ENCODE measurements at places on chromosomes 7 and 10.

DNA sequence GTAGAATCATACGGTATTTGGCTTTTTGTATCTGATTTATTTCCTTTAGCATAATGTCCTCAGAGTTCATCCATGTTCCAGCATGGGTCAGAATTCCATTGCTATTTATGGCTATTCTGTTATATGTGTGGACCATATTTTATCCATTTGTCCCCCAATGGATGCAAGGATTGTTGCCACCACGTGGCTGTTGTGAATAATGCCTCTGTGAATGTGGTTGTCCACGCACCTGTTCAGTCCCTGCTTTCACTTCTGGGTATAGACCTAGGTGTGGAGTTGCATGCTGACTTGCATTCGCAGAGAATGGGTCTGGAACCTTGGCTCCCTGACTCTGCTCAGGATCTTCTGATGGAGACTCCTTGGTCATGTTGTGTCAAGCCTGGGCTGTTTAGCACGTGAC is 199.9 kb downstream of the CAMK1D start:
- no peak for DNase-seq

- DNase-seq = no peak
These were observed 152.1 kb downstream of the GFRA1 start for GRCh38 chr10:116120688-116121455.

- no peak for DNase-seq
These were observed 729.9 kb downstream of the ZWINT start for GRCh38 chr10:55631071-55631654.

DNA sequence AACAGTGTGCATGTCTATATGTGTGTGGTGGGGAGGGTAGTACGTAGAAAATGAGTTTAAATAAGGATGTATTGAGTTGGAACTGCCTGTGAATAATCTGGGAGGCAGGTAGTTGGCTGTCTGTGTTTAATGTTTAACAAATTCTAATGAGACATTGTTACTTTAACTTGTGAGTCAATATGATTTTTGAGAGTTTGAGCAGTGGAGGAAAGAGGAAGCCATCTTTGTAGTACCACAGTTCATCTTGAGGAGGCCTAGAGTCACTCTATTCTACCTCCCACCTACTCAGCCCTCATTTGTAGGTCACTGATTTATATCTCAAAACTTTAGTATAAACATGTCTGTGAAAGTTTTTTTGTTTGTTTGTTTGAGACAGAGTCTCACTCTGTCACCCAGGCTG is 129.9 kb upstream of the ITGB1 start:
- DNase-seq = no peak

DNA sequence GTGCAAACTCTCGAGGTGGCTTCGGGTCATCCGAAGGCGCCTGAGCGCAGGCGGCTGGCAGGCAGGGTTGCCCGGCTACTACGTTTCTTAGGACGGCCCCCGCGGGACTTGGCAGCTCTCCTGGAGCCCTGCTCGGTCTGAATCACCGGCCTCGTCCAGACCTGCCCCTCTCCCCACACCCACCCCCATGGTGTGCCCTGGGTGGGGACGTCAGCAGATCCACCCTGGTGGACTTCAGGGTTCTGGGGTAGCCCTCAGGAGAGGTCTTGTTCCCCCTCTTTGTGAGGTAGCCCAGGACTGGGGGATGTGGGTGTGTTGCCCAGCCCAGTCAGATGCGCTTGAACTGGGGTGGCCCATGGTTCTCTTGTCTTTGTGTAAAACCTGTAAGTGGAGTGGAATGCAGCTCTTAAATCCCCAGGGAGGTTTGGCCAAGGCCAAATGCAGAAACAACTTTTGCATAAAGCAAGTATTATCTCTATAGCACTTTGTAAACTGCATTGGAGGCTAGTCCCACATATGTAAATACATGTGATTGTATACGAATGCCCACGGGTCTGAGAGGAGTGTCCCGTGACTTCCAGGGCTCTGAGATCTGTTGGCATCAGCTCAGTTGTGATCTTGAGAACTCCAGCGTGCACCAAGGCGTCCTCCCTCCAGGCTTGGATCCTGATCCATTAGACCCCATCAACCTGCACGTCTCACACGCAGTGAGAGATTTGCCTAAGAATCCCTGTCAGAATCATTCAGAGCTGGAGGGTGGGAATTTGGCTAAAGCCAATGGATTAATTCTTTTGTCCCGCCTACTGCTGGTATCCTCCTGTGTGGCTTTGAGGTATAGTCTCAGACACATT is 1.8 kb downstream of the PFKFB3 start:
- DNase-seq = no peak

DNA sequence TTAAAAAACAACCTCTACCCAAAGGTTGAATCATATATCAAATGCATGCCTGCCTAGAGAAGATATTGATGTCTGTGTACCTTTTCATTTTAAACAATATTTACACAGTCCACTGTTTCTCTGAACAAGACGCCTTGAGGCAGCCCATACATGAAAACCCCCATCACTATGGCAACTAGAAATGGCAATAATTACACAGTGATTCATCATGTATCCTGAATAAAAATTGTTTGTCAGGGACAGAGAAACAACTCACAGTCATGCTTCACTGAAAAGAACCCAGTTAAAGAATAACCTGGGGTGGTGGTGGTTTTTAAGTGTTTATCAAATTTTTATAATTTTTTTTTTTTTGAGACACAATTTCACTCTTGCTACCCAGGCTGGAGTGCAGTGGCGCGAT is 19.7 kb downstream of the DNAJC12 start:
- no peak for DNase-seq

DNA sequence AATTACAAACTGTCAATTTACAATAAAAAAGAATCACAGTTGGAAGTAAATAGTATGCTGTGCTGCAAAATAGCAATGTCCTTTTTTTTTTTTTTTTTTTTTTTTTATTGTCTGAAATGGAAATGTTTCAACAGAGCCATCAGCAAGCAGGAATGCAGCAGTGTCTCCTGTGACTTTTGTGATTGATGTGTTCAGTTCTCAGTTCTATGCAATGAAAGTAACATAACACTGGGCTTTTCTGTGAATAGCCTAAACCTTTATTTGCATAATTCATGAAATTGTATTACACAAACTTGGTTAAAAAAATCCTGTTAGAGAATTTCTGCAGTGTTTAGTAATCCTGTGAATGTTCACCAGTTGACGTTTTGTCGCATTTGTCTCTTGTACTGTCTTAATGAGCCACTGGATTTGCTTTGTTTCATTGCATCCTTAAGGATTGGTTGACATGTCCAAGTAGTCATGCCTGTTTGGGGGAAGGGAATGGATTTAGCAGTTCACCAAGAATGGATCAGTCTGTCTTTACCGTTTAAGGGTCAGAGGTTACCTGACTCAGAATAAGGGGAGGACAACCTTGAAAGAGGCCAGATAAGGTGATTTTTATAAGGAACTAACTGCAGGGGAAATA is 192.7 kb downstream of the MLLT10 start:
- DNase-seq = no peak

- DNase-seq = no peak
These were observed 26.8 kb downstream of the TSPAN15 start for GRCh38 chr10:69477968-69478597.

DNA sequence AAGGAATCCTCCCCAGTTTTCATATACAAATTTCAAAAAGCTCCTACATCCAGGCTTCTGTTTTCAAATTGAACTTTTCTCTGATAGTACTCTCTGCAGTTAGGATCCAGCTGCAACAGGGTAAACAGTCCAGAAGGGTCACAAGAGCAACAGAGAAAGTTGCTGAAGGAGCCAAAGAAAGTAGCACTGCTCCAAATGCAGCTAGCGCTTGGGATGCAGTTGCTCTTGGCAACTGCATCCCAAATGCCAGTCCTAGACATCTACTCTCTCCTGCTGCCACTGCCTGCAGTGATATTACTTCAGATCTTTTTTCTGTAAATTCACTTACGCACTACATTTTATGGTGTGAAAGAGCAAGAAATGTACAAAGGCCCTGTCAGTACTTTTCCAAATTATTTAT is 14.6 kb downstream of the GPR37 start:
- DNase-seq = no peak

DNA sequence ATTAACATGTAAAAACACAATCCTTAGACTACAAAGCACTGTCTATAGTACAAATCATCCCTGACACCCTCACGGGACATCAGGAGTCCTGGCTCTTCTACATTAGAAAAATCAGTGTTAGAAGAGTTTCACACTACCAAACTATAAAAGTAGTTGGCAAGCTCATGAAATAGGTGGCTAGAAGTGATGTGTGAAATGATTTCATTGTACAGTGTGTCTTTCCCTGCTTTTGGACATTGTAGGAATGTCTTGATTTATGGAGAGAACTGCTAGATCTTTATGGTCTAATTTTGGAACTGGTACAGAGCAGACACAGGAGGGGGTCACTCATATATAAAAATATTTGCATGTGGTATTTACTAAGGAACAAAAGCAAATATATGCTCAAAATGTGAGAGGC is 33.2 kb downstream of the SEMA3A start:
- DNase-seq = no peak

- DNase-seq = no peak
These were observed 92.9 kb downstream of the CTNNA3 start for GRCh38 chr10:67603086-67603485.

- no peak for DNase-seq
These were observed 79.1 kb downstream of the LARP4B start for GRCh38 chr10:852386-852785.

DNA sequence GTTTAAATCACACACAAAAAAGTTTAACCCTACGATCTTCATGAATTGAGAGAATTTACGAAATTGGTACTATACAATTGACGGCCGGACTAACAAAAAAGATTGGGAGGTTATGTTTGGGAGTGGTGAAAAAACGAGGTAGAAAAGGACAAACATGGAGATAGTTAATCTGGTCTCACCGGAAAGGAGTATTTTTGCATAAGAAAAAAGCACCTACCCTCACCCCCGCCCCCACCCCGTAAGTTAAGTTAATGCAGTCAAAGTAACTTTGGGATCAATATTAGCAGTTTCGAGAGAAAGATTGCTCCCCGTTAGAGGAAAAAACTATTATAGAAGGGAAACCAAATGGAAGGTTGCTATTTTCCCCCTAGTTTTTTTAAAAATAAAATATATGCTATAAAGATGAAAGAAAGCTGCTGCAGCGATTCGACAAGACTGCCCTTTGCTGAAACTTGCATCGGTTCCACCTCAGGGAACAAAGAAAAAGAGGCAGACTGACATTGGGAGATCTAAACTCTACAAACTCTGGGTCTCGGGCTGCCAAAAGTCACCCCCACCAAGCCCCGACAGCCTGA is 3.5 kb downstream of the SP8 start:
- DNase-seq = no peak

DNA sequence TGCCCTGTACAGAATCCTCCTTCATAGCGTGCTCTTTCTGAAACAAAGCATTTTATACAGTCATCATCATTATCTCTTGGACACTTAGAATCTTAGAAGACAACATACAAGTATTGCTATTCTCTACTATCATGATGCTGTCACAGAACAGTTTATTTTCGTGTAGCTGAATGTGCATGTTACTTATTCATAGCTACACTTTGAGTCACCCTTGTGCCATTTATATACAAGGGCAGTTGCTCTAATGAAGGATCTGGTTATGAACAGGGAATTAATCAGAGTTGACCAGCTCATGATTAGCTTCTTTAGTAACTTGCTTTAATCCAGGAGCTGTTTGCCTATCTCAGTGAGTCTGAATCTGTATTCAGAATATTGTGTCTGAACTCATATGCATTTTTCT is 11.2 kb downstream of the CASP2 start:
- no peak for DNase-seq

DNA sequence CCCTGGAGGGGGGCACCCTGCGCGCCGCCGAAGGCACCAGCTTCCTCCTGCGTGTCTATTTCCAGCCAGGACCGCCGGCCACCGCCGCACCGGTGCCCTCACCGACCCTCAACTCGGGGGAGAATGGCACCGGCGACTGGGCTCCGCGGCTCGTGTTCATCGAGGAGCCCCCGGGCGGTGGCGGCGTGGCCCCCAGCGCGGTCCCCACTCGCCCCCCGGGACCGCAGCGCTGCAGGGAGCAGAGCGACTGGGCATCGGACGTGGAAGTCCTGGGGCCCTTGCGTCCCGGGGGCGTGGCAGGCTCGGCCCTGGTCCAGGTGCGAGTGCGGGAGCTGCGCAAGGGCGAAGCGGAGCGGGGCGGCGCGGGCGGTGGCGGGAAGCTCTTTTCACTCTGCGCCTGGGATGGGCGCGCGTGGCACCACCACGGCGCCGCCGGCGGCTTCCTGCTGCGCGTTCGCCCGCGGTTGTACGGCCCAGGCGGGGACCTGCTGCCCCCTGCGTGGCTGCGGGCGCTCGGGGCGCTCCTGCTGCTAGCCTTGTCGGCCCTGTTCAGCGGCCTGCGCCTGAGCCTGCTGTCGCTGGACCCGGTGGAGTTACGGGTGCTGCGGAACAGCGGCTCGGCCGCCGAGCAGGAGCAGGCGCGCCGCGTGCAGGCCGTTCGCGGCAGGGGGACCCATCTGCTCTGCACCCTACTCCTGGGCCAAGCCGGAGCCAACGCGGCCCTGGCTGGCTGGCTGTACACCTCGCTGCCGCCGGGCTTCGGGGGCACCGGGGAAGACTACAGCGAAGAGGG is 594 bp downstream of the CNNM1 start:
- DNase-seq = no peak

GRCh38 chr10:72066318-72067284 is 21.8 kb downstream of the SPOCK2 start:
- no peak for DNase-seq

- no peak for DNase-seq
These were observed 8.4 kb downstream of the OSBPL3 start for GRCh38 chr7:24971333-24972165.

- no peak for DNase-seq
These were observed 252.7 kb upstream of the PTER start for GRCh38 chr10:16184096-16184597.

GRCh38 chr7:138324941-138325340 is 135.1 kb upstream of the TRIM24 start:
- DNase-seq = no peak

DNA sequence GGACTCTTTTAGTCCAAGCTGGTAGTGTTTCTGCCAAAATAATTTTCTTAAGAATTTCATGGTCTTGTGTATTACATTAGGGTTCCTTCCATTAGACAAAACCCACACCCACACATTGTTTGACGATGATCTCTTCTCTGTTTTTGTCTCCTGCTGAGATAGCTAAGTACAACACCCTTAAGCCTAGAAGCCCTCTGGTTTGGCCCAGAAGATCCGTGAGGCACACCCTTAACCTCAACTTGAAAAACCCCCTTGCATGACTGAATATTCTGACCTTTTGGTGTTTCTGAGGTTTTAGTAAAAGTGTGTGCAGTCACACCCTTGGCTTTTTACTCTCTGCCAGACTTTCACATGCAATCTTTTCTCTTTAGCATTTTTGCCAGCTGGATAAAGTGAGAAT is 29.3 kb upstream of the ERCC6 start:
- no peak for DNase-seq

All from activated naive CD4-positive, alpha-beta T cell (primary cell).